ENCODE measurements at places on chromosomes 2 and 18.
A peak's percentile ranks its signal among the peaks of the same experiment; 100 is the strongest.

DNA sequence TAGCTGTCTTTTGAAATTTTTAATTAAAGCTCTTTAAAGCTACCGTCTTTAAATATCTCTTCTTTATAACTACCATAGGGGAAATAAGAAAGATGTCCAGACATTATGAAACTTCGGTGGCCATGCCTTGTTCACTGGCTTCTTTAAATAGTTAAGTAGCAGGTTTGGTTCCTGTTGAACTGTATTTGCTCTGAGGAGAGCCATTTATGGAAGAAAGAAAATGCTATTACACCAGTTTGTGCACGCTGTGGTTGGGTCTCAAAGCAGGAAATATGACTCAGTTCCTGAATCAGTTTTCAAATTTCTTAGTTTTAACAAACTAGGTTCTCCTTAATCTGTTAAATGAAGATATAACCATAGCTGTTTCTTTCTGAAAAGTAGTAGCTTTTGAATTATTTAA is 12.2 kb downstream of the ARPC2 start:
- DNase-seq, result peak; percentile 69

DNA sequence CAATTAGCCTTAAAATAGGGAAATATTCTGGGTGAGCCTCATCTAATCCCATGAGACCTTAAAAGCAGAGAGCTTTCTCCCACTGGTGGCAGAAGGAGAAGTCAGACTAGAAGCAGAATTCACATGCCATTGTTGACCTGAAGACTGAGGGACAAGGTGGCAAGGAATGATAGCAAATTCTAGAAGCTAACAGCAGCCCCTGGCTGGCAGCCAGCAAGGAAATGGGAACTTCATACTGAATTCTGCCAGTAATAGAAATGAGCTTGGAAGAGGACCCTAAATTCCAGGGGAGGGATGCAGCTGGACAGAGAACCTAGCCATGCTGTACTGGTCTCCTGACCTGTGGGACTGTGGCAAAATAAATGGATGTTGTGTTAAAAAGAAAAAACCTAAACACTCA is 19.5 kb downstream of the B3GNT7 start:
- DNase-seq, result no peak

GRCh38 chr2:224412141-224413015 is 10.5 kb upstream of the FAM124B start:
- DNase-seq, result no peak

GRCh38 chr2:69384618-69385081 is 2.4 kb downstream of the GFPT1 start:
- no peak for DNase-seq

DNA sequence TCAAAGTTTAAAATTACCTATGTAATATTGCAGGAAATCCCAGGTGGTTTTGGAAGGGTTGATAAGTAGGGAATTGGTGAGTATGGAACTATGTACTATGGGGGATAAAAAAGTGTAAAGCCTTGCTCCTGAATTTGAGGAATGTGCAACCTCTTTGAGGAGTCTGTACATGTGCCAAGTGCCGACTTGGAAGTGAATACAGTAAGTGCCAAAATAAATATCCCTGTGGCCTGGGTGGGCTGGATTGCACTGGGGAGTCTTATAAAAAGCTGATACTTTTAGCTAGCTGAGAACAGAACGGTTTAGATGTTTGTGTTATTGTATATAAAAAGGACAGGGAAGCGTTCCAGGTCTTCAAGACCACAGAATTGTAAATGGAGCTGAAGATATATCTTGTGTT is 317.1 kb upstream of the LRRTM1 start:
- DNase-seq, result no peak
